ENCODE measurements at places on chromosomes 4 and X.

GRCh38 chr4:76059750-76060149, 14.8 kb upstream of the ART3 start:
- DNase-seq: no peak

DNA sequence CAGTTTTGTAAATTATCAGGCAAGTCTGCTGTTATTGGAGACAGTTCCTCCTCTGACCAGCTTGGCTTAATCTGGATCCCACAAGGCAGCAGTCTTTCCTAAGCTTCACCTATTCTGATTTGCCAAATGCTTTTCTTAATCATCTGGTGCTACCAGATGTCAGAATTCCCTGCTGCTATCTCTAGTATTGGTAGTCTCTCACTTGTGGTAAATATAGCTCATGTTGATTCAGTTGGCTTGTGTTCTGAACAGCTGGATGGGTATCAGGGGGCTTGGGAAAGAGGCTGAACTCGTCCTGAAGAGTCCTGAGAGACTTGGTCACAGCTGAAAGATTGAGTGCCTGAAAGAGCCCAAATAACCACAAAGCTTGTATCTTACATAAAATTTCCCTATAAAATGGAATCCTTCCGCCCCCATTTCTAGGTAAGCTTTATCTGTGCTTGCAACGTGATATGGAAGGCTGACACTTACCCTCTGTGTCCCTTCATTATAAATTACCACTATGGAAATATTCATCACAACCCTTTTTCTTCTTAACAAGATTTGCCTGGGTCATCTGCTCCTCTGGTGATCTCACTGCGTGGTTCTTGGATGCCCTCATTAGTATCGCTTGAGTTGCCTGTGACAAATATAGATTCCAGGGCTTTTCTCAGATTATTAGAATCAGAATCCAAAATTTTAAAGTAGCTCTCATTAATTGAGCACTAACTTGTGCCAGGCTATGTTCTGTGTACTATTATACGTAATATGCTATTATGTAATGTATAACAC, 104.1 kb upstream of the GPRIN3 start:
- DNase-seq: no peak

GRCh38 chrX:111649638-111650037, 31.3 kb upstream of the ALG13 start:
- no peak for DNase-seq

DNA sequence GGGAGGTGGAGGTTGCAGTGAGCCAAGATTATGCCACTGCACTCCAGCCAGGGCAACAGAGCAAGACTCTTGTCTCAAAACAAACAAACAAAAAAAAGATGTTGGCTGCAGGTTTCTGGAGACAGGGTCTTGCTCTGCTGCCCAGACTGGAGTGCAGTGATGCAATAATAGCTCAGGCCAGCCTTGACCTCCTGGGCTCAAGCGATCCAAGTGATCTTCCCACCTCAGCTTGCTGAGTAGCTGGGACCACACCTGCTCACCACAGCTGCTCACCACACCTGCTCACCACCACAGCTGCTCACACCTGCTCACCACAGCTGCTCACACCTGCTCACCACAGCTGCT, 29.9 kb upstream of the CPLX1 start:
- no peak for DNase-seq

DNA sequence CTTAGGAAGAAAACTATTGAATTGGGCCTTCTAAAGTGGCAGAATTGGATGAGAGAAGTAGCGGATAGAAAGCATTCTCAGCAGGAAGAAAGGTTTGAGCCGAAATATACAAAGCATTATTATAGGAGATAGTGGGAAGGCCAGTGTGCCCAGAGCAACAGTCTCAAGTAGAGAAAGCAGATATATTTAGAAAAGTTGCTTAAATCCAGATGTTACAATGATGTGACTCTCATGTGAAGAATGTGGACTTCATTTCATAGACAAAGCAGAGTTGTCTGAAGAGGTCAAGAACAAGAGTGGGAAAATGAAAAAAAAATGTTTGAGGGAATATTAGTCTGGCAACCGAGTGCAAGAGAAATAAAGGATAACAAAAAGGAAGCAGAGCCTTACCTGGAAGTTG, 66.9 kb downstream of the SYNPO2 start:
- no peak for DNase-seq

DNA sequence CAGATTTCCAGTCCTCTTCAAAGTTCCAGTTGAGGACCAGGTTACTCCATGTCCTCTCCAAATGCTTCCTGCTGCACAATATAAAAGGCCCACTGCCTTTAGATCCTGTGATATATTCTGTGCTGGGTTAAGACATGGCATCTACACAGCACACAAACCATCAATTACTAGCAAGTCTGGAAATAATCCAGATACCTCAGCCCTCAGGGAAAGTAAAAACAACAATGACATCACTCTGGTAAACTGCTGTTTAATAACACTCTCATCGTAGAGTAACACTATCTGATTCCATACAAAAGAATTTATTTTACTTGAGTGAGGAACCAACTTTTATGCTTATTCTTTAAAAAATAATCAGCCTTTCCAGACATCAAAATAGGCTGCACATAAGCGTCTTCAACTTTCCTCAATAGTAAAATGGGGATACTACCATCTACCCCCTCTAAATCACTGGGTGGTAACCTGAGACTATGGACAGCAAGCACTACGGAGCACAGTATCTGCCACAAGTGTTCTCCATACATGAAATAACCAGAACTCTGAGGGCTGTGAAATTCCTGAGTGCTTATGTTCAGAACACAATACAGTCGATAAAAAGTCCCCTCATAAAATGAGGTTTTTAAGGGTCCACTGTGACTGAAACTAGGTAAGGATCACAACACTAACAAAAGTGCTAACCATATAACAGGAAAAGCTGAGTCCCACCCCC, 53.4 kb downstream of the ABCG2 start:
- no peak for DNase-seq

- no peak for DNase-seq
Measured at GRCh38 chr4:24582235-24582832, 2.0 kb downstream of the DHX15 start.

- no peak for DNase-seq
Measured at GRCh38 chr4:158810487-158811215, 41.8 kb downstream of the FNIP2 start.

- no peak for DNase-seq
Measured at GRCh38 chrX:70664726-70665125, 220.1 kb downstream of the DLG3 start.

DNA sequence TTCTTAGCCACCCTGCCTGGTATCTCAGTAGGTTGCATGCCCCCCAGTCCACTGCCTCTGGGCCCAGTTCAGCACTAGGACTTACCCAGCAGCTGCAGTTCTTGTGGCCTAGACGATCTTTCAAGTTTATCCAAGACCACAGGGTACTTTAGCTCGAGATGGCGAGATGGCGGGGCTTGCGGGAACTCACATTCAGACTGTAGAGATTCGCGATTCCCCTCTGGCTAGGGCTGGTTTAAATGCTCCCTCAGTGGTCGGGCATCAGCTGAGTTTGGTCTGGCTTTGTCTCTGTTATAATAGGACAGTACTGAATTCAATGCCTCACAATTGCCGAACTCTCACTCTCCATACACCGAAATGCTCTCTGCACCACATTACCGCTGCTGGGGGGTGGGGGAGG, 18.4 kb upstream of the RFC1 start:
- DNase-seq: no peak

DNA sequence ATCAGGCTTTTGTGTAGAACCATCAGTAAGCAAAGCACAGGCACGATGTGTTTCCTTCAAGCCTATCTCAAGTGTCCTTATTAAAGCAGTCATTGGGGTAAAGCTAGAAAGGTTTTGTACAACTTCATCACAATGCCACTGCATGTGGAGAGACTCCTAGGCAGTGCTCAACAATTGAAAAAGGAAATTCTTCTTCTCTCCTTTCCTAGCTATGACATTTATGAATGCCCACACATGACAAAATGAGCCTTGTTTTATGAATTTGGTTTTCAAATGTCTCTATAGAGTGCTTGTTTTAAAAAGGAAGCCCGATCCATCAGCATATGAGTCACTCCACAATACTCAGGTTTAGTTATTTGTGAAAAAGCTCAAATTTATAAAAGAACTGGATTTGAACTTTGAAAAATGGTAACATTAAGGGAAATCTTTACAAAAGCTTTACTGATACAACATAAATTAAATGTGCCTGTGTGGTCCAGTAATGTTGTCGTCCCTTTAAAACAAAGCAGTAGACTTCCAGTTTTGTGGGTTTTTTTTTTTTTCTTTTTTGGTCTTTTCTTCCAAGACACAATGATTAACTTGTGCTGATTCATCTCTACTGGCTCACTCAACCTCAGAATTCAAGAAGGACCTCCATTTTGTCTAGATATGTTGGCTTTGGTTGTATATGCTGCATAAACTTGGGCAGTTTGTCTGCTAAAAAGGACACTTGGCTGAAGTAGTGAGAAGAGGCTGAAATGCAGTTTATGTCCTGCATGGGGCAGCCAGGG, 273.8 kb downstream of the GASK1B start:
- DNase-seq: no peak
